GM23338 (cell line): ENCODE measurements at places on chromosomes 16 and 17.

GRCh38 chr17:48711128-48711527, 11.2 kb downstream of the PRAC1 start:
- H3K4me1 ChIP-seq, result no peaks in the 10 kb centered on the region
- H3K4me3 ChIP-seq, result no peak overlapping the region
- H3K27me3 ChIP-seq, result peaks cover 72% of the 10 kb centered on the region
- no peaks in the 10 kb centered on the region for H3K36me3 ChIP-seq

DNA sequence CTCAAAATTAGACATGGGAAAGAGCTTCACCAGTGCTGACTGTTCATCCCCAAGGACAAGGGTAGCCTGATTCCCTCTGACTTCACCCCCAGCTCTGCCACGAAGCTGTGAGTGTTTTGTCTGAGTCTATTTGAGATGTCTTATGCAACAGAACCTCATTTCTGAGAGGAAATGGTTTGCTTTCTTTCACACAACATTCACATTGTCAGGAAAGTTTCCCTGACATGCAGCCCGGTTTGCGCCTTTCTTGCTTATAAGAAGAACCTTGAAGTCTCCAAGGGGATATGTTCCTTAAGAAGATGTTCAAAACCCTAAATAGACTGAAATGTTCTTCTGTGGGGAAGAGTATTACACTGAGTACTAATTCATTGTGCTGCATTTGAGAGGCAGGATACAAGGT, 300.5 kb upstream of the CCL2 start:
- H3K4me1 ChIP-seq, result no peaks in the 10 kb centered on the region
- no peaks in the 10 kb centered on the region for H3K27me3 ChIP-seq
- no peak for DNase-seq
- no peaks in the 10 kb centered on the region for H3K36me3 ChIP-seq
- H3K27ac ChIP-seq, result no peak overlapping the region

GRCh38 chr17:43360739-43361505, 37.9 kb upstream of the ARL4D start:
- no peaks in the 10 kb centered on the region for H3K36me3 ChIP-seq
- no peaks in the 10 kb centered on the region for H3K4me1 ChIP-seq
- no peak overlapping the region for H3K27ac ChIP-seq
- no peak for DNase-seq
- no peaks in the 10 kb centered on the region for H3K27me3 ChIP-seq
- H3K4me3 ChIP-seq, result no peak overlapping the region

- H3K27me3 ChIP-seq, result no peaks in the 10 kb centered on the region
- DNase-seq, result no peak
- no peak overlapping the region for H3K27ac ChIP-seq
- H3K36me3 ChIP-seq, result peaks cover 1% of the 10 kb centered on the region
- peaks cover 20% of the 10 kb centered on the region for H3K4me1 ChIP-seq
Measured at GRCh38 chr17:4558347-4558971, 1.9 kb downstream of the GGT6 start.

DNA sequence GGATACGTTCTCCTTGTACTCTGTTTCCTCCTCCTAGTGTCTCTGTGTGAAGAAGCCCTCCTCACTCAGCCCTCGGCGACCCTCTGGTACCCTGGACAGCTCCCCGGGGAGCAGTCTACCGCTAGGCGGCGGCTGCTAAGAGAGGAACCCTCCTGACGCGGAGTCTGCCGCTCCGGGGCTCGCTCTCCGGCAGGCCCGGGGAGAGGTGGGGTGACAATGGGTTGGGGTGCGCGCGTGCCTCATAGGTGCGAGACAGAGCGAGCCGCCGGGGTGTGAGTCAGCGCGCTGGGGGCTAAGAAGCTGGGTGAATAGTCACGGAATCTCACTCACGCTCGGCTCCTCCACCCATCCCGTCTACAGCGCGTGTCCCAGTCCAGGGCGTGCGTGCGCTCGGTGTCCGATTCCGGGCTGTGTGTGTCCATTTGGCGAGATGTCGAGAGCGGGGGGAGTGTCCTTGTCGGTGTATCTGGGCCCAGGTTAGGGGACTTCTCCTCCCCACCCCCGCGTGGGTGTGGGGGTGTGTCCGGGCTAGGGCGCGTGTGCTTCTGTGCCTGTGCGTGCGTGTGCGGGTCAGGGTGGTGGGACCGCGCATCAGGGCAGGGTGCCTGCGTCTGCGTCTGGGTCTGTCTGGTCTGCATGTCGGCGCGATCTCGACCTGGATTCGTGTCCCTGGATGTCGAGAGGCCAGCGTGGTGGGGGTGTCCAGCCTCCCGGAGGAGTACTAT, 577 bp upstream of the HS3ST2 start:
- H3K27me3 ChIP-seq, result peaks cover 24% of the 10 kb centered on the region
- DNase-seq, result peak; percentile 93
- H3K27ac ChIP-seq, result no peak overlapping the region
- H3K4me1 ChIP-seq, result no peaks in the 10 kb centered on the region
- no peaks in the 10 kb centered on the region for H3K36me3 ChIP-seq

DNA sequence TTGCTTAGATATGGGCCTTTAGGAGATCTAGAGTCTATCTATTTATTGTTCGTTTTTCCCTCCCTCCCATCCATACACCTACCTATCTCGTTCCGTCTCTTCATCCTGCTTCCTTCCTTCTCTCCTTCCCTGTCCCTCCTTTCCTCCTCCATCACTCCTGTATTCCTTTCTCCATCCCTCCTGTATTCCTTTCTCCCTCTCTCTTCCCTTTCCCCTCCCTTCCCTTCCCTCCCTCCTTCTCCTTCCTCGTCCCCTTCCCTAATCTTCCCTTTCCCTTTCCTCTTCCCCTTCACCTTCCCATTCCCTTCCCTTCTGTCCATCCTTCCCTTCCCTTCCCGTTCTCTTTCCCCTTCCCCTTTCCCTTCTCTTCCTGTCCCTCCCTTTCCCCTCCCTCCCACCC, 10.6 kb downstream of the GP2 start:
- no peaks in the 10 kb centered on the region for H3K4me1 ChIP-seq
- DNase-seq, result no peak
- no peak overlapping the region for H3K4me3 ChIP-seq
- H3K27me3 ChIP-seq, result no peaks in the 10 kb centered on the region
- H3K27ac ChIP-seq, result no peak overlapping the region

- DNase-seq, result no peak
- H3K27me3 ChIP-seq, result 0 out of 2 replicates have a peak, but pooled peaks cover 2% of the 10 kb centered on the region
- H3K36me3 ChIP-seq, result no peaks in the 10 kb centered on the region
- no peak overlapping the region for H3K27ac ChIP-seq
- H3K4me3 ChIP-seq, result no peak overlapping the region
- H3K4me1 ChIP-seq, result peaks cover 16% of the 10 kb centered on the region
Measured at GRCh38 chr17:66467766-66468165, 165.4 kb downstream of the PRKCA start.

- H3K4me3 ChIP-seq, result no peak overlapping the region
- no peak overlapping the region for H3K27ac ChIP-seq
- peaks cover 43% of the 10 kb centered on the region for H3K27me3 ChIP-seq
- no peaks in the 10 kb centered on the region for H3K36me3 ChIP-seq
- H3K4me1 ChIP-seq, result peaks cover 19% of the 10 kb centered on the region
Measured at GRCh38 chr17:44565866-44566443, 8.7 kb downstream of the FZD2 start.

GRCh38 chr17:74873874-74874614, 1.2 kb upstream of the FDXR start:
- no peaks in the 10 kb centered on the region for H3K36me3 ChIP-seq
- 0 out of 2 replicates have a peak, but pooled peaks cover 7% of the 10 kb centered on the region for H3K27me3 ChIP-seq
- DNase-seq, result no peak
- peaks cover 9% of the 10 kb centered on the region; the same call in 1 of the 2 replicates for H3K4me1 ChIP-seq
- peak overlapping the region; percentile 66 for H3K27ac ChIP-seq

DNA sequence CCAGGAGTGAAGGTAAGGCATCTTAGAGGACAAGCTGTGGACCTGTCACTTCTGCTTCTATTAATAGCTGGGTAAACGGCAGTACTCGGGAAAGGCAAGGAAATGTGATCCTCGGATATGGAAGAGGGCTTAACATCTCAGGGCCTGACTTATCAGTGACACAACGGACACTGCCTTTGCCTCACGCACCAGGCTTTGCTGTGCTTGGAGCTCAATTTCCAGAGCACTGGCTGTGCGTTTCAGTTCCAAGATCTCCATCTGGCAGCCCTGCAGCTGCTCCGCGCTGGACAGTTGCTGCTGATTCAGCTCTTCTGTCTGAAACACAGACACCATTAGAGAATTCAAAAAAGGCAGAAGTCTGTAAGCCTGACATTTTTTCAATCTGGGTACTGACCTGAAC, 3.5 kb downstream of the KRT40 start:
- DNase-seq, result no peak
- H3K4me1 ChIP-seq, result 0 out of 2 replicates have a peak, but pooled peaks cover 3% of the 10 kb centered on the region
- no peaks in the 10 kb centered on the region for H3K36me3 ChIP-seq
- no peaks in the 10 kb centered on the region for H3K27me3 ChIP-seq
- H3K4me3 ChIP-seq, result no peak overlapping the region

GRCh38 chr16:11151156-11151884, 104.7 kb downstream of the SOCS1 start:
- DNase-seq, result no peak
- H3K27me3 ChIP-seq, result no peaks in the 10 kb centered on the region
- H3K4me1 ChIP-seq, result no peaks in the 10 kb centered on the region
- H3K36me3 ChIP-seq, result no peaks in the 10 kb centered on the region
- peak overlapping the region; percentile 39; the same call in 1 of the 2 replicates for H3K27ac ChIP-seq

GRCh38 chr16:64993464-64993863, 128.4 kb downstream of the CDH11 start:
- H3K36me3 ChIP-seq, result no peaks in the 10 kb centered on the region
- no peak overlapping the region for H3K4me3 ChIP-seq
- H3K27ac ChIP-seq, result no peak overlapping the region
- no peak for DNase-seq
- H3K4me1 ChIP-seq, result no peaks in the 10 kb centered on the region
- H3K27me3 ChIP-seq, result no peaks in the 10 kb centered on the region

DNA sequence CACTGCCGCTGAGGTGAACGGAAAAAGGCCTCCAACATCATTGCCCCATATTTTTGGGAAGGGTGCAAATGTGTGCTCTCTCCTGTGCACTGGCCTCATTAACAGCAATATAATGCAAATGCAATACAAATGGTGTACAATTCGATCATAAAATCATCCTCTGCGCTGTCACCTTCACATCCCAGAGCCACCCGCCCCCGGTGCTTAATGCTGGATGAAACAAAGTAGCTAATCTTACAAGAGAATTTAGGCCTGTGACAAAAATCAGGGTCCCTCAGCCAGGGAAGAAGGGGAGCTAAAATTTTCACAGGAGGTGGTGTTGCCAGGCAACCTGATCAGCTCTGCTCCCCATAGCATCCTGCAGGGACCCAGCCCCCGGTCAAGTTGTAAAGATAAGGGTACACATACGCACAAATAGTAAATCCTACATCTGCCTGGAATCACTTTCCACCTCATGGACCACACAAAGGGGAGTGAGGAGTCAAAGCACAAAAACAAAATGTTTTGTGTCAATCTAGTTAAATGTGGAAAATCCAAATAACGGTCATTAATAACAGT, 3.0 kb downstream of the TBC1D16 start:
- no peak overlapping the region for H3K4me3 ChIP-seq
- peaks cover 2% of the 10 kb centered on the region; the same call in 1 of the 2 replicates for H3K36me3 ChIP-seq
- peaks cover 31% of the 10 kb centered on the region; the same call in 1 of the 2 replicates for H3K4me1 ChIP-seq
- H3K27ac ChIP-seq, result no peak overlapping the region
- H3K27me3 ChIP-seq, result no peaks in the 10 kb centered on the region
- no peak for DNase-seq

GRCh38 chr17:80519091-80519781, 25.4 kb upstream of the RPTOR start:
- no peaks in the 10 kb centered on the region for H3K36me3 ChIP-seq
- no peak for DNase-seq
- no peak overlapping the region for H3K4me3 ChIP-seq
- no peaks in the 10 kb centered on the region for H3K27me3 ChIP-seq
- no peaks in the 10 kb centered on the region for H3K4me1 ChIP-seq
- H3K27ac ChIP-seq, result no peak overlapping the region

DNA sequence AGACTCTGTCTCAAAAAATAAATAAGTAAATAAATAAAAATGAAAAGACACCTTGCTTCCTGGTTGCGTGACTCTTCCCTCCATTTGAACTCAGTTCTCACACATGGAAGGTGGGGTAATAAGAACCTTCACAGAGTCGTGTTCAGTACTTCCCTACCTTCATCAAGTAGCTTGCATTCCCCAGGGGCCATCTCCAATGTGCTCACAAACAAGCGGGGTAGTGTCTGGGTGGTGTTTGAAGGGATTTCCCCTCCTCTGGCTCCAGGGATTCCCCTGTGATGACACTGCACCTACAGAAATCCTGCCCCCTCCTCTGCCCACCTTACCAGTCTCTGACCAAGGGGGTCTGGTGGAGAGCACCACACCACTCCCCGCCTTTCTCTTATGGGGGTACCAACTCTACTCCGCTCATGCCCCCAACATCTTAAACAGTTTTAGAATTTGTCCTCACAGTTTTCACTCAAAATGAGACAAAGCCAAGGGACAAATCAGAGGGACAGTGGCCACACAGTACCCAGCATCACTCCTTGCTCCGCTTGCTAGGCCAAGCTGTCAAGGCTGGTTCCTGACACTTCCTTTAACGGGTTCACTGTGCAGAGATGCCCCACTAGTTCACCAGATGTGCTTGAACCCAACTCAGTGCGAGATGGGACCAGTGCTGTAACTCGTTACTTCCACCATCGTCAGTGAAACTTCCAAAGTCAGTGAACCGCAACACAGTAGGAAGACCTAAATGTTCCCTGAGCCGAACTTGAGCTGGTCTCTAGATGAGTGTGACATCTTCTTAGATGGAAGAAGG, 69.1 kb downstream of the COPRS start:
- no peak overlapping the region for H3K27ac ChIP-seq
- H3K4me1 ChIP-seq, result no peaks in the 10 kb centered on the region
- no peak overlapping the region for H3K4me3 ChIP-seq
- no peak for DNase-seq
- H3K27me3 ChIP-seq, result no peaks in the 10 kb centered on the region
- no peaks in the 10 kb centered on the region for H3K36me3 ChIP-seq

DNA sequence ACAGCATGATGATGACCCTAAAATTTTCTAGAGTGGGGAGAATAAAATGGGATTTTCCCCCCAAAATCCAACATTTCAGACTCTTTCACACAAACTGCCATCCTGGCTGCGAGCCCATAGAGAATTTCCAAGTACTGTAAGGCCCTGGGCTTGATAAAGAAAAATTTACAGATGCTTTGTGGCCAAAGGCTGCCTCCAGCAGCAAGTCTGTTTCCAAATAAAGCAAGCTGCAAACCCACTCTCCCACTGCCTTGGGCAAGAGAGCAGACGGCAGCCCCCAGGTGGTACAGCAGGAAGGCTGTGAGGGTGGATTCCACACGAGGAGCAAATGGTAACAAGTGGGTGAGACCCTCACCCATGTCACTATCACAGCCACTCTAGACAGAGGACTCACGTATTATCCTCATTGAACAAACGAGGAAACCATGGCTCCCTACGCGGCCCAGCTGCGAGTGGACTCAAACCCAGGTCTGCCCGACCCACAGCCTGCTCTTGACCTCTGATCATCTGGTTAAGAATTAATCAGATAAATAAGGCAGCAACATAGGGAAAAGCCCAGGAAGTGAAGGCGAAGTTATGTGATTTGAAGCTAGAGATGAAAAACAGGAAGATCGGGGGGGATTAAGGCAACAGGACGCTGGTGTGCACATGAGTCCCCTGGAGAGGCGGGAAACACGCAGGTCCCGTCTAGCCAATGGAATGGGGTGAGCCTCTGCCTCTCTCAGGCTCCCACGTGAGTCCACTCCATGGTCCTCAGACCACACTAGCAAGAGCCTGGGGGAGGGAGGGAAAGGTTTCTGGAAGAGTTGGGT, 37.4 kb downstream of the AXIN2 start:
- no peaks in the 10 kb centered on the region for H3K4me1 ChIP-seq
- H3K4me3 ChIP-seq, result no peak overlapping the region
- 0 out of 2 replicates have a peak, but pooled peaks cover 8% of the 10 kb centered on the region for H3K36me3 ChIP-seq
- no peak overlapping the region for H3K27ac ChIP-seq
- no peaks in the 10 kb centered on the region for H3K27me3 ChIP-seq

- H3K4me3 ChIP-seq, result no peak overlapping the region
- no peak overlapping the region for H3K27ac ChIP-seq
- H3K27me3 ChIP-seq, result no peaks in the 10 kb centered on the region
Measured at GRCh38 chr16:53832896-53833544, 129.1 kb downstream of the FTO start.

- DNase-seq, result peak; percentile 87
- H3K4me1 ChIP-seq, result no peaks in the 10 kb centered on the region
- no peak overlapping the region for H3K27ac ChIP-seq
- H3K27me3 ChIP-seq, result no peaks in the 10 kb centered on the region
Measured at GRCh38 chr17:42720996-42721583, 23.8 kb downstream of the EZH1 start.
